ENCODE measurements at places on chromosomes 12 and 14. TPM values are rescaled to one million over a fixed set of nuclear protein-coding genes. Genes with fewer than 3 reads are reported as not detected.

The ADAM20 gene
- total RNA-seq = 1.1 TPM

The FOXN4 gene
- total RNA-seq = not detected

The WNK1 gene
- 131 TPM for total RNA-seq

The MYF6 gene
- total RNA-seq = 0.20 TPM

- no peaks in the 10 kb centered on the region for H3K27me3 ChIP-seq
- H3K27ac ChIP-seq = no peak overlapping the region
- no peak for DNase-seq
- no peak overlapping the region for H3K4me3 ChIP-seq
Measured at GRCh38 chr12:40238266-40238902, 13.6 kb downstream of the LRRK2 start.

GRCh38 chr12:23540572-23540971 is 408.9 kb downstream of the SOX5 start:
- H3K27me3 ChIP-seq = no peaks in the 10 kb centered on the region
- no peak overlapping the region for H3K4me3 ChIP-seq
- no peak overlapping the region for H3K27ac ChIP-seq

DNA sequence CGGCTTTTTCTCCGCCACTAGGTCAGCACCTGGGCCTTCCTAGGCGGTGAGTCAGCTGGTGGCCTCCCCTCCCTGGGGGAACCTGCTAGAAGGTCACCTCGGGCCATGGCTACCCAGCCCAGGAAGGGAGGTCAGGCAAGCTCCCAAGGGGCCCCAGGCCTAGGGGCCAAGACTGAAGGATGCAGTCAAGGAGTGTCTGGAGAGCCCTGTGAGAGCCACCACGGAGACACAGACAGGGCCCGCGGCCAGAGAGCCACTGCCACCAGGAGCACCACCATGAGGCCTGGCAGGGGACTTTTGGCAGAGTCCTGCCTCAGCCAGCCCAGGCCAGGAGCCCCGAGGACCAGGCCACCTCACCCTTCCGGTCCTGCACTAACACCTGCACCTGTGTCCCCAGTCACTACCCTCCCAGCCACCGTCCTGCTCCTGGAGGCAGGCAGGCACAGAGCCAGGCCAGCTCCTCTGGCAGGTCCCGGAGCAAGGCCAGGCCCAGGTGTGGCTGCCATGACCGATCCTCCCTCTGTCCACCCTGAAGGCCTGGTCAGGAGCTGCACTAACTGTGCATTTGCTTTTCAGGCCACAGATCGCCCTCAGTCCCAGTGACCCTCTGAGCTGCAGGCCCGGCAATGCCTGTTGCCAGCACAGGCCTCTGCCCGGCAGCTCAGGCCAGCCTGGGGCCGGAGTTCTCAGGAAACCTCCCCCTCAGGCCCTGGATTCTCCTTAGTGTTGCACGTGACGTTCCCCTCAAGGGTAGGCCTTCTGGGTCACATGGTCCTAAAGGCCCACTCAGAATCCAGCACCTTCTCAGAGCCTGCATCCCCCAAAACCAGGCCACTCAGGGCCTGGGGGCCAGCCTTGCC is 6.9 kb downstream of the PHETA1 start:
- peaks cover 3% of the 10 kb centered on the region for H3K36me3 ChIP-seq
- H3K27ac ChIP-seq = no peak overlapping the region
- H3K4me3 ChIP-seq = no peak overlapping the region

DNA sequence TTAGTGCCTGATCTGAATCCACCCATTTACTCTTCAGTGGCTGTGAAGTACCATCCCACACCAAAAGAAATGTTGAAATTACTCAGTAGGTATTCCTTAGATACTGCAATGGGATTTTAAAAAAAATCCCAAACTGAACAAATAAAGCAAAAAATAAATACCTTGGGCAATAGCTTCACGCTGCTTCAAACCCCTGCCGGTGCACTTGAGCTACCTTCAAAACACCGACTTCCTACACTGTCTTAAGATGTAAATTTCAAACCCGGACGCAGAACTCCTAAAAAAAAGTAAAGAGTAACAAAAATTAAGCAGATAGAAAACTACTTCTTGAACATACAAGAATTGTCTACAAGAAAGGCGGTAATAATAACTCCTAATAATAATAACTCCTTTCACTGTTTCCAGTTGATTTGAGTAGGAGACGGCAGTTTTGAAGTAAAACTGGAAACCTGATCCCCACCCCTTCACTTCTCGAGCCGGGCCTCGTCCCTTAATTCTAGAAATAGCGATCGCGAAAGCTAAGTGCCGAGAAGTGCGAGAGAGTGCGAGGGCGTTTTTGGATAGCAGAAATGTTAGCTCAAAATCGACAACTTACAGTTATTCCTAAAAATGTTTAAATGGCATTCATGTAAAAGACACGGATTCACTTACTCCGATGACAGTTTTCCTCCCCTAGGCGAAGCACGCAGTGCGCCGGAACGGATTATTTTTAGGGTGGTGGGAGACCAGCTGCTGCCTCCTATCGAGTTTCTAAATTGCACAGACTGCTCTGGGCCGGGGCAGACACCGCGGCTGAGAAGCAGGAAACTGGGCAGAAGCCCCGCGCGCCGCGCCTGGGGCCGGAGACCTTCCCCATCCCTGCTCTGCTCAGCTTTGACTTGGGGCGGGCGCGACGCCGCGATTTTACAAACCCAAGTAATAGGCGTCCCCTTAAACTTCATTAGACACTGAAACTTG is at the start of gene ABCC9:
Gene ABCC9, minus strand, starts transcription at position 878 of the 957 bp plus-strand sequence. CDS start 4,752 bp downstream, outside the sequence.
- no peaks in the 10 kb centered on the region for H3K36me3 ChIP-seq
- peaks cover 90% of the 10 kb centered on the region for H3K27me3 ChIP-seq
- no peak for DNase-seq
- H3K4me1 ChIP-seq = peaks cover 16% of the 10 kb centered on the region
- H3K27ac ChIP-seq = peak within 1 kb of the TSS; percentile 6
- H3K4me3 ChIP-seq = peak within 1 kb of the TSS; percentile 67

GRCh38 chr12:25459541-25459951 is 93.5 kb downstream of the LMNTD1 start:
- no peaks in the 10 kb centered on the region for H3K36me3 ChIP-seq
- H3K27me3 ChIP-seq = no peaks in the 10 kb centered on the region
- no peak for DNase-seq
- H3K4me1 ChIP-seq = peaks cover 5% of the 10 kb centered on the region
- no peak overlapping the region for H3K27ac ChIP-seq
- no peak overlapping the region for H3K4me3 ChIP-seq

GRCh38 chr12:132386926-132387497 is 57.6 kb upstream of the GALNT9 start:
- no peak overlapping the region for H3K27ac ChIP-seq
- H3K4me3 ChIP-seq = no peak overlapping the region
- peaks cover 34% of the 10 kb centered on the region for H3K27me3 ChIP-seq
- no peak for DNase-seq
- H3K36me3 ChIP-seq = no peaks in the 10 kb centered on the region
- H3K4me1 ChIP-seq = peaks cover 3% of the 10 kb centered on the region

- H3K36me3 ChIP-seq = no peaks in the 10 kb centered on the region
- DNase-seq = no peak
- peaks cover 21% of the 10 kb centered on the region for H3K4me1 ChIP-seq
- H3K27me3 ChIP-seq = no peaks in the 10 kb centered on the region
- no peak overlapping the region for H3K4me3 ChIP-seq
Measured at GRCh38 chr14:35414365-35414764, 9.8 kb upstream of the NFKBIA start.

GRCh38 chr12:117187421-117187820 is 2.8 kb downstream of the FBXO21 start:
- no peaks in the 10 kb centered on the region for H3K27me3 ChIP-seq
- H3K27ac ChIP-seq = peak overlapping the region; percentile 18
- H3K4me3 ChIP-seq = peak overlapping the region; percentile 3
- DNase-seq = no peak

DNA sequence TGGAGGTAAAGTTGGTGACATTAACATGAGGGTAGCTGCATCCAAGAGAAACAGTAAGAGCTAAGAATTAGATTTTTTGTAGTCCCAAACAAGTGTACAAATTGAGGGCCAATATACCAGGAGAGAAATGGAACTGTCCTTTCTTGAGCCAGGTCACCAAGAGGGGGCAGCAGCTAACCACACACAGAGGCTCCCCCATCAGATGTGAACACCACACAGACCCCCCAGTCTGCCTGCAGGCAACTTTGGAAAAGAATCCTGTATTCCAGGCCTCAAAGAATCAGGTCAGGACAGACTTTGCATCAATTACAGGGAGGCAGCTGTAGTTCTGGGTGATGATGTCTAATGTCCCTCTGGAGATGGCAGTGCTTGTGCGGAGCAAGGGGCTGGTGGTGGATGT is 77.9 kb downstream of the SPTB start:
- H3K4me3 ChIP-seq = no peak overlapping the region
- no peaks in the 10 kb centered on the region for H3K27me3 ChIP-seq
- H3K4me1 ChIP-seq = peaks cover 7% of the 10 kb centered on the region
- peaks cover 4% of the 10 kb centered on the region for H3K36me3 ChIP-seq
- no peak overlapping the region for H3K27ac ChIP-seq

DNA sequence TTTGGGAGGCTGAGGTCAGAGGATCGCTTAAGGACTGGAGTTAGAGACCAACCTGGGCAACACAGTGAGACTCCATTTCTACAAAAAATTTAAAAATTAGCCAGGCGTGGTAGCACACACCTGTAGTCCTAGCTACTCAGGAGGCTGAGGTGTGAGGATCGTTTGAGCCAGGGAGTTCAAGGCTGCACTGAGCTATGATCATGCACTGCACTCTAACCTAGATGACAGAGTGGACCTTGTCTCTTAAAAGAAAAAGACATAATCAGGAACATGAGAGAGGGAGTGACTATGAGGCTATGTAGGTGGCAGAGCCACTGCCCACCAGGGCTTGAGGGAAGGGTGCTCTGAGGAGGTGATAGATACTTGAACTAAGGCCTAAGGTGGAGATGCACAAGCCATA is 49.2 kb upstream of the PLXNC1 start:
- H3K4me1 ChIP-seq = peaks cover 21% of the 10 kb centered on the region
- H3K4me3 ChIP-seq = no peak overlapping the region

GRCh38 chr12:112327209-112327938 is 54.9 kb downstream of the HECTD4 start:
- H3K4me3 ChIP-seq = no peak overlapping the region
- no peak overlapping the region for H3K27ac ChIP-seq
- no peak for DNase-seq
- H3K27me3 ChIP-seq = no peaks in the 10 kb centered on the region
- no peaks in the 10 kb centered on the region for H3K36me3 ChIP-seq

- no peak for DNase-seq
- no peaks in the 10 kb centered on the region for H3K36me3 ChIP-seq
- H3K4me3 ChIP-seq = no peak overlapping the region
- peaks cover 10% of the 10 kb centered on the region for H3K4me1 ChIP-seq
Measured at GRCh38 chr14:85409481-85410210, 120.3 kb upstream of the FLRT2 start.
